ENCODE measurements at places on chromosomes 4 and X.

- no peak for DNase-seq
Observed at GRCh38 chr4:40601641-40602040, 28.0 kb downstream of the RBM47 start.

GRCh38 chr4:100945789-100946188, 401.5 kb downstream of the PPP3CA start:
- DNase-seq, result no peak

DNA sequence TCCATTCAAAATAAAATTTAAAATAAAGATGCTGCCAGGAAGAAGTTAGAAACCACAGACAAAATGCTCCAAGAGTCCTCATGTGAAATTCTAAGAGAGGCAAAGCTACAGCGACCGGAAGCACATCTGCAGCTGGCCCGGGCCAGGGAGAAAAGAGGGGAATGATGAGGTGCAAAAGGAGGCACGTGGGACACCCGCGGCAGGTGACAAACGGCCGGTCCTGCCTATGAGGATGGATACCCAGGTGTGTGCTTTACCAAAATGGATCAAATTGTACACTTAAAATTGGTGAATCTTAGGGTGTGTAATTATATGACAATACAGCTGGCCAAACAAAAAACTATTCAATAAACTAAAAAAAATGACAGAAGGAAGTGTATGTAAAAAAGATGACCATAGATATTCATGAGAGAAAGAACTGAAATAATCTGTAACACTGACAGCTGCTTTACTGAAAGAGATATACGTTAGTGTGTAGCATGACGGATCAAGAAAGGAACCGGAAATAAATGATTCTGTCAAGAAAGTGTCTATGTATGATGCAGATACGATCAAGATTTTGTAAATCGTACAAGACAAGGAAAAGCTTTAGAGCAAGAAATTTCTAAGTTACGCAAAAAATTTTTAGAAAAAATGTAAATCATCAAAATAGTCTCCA, 29.5 kb downstream of the PPP2R3B start:
- DNase-seq, result no peak

GRCh38 chr4:94408549-94409374, 43.0 kb upstream of the PDLIM5 start:
- no peak for DNase-seq

- no peak for DNase-seq
Observed at GRCh38 chr4:16253127-16253960, 27.1 kb upstream of the TAPT1 start.

DNA sequence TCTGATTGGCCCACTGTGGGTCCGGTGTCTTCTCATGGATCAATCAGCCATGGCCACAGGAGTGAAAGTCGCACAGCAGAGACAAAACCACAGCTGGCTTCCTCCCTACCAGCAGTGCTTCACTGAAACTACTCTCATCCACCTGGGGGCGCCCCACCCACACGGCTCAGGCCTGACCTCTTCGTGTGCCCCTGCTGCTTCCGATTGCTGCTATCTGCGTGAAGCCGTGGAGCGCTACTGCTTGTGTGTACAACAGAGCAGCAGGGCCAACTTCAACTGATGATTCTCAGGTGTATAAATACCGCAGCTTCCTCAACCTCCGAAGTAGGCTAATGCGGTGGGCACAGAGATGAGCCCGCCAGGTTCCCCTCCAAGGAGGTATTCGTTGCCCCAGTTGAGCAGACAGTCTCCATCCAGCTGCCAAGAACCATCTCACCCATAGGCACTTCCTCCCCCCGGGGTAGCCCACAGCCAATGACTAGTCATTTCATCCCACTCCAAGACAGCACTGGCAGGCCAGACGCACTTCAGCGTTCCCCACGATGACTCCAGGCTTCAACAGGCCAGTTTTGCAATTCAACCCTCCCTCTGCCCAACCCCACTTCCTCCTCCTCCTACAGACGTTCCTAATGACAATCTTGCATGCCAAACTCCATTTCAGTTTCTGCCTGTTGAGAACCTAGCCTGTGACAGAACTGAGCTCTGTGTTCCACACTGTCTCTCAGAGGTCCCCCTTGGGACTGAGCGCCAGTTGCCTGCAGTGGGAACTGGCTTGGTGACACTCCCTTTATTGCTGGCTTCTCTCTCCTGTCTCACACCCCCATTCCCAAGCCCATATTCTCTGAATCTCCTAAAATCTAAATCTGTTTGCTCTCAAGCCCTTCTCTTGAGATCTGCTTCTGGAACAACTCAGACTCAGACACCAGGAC, 41.3 kb upstream of the ATP6AP2 start:
- no peak for DNase-seq

DNA sequence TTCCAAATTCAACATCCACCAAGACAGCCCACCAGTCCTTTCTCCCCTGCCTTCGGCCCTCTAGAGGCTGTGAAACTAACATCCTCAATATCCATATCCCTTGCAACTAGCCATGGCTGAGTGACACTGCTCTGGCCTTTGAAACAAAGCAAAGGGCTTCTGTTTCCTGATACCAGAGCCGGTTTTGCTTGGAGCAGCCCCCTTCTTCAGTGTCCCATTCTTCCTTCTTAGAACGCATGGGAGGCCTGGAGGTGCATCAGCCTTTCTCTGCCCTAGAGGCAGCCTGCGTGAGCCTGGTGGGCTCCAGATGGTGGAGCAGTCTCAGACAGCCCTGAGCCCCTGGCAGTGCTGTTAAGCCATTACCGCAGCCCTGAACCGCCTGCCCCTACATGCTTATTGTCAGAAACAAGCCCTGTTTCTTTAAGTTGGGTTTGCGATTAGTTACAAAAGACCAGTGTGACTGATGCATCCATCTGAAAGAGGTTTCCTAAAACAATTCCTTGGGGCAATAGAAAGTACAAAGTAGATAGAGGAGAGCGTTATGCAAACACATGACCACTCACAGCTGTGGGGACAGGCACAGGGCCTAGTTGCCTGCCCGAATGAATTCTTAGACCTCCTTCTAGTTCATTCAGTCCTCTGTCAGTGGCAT, 74.1 kb downstream of the EVC start:
- no peak for DNase-seq

- DNase-seq, result peak; percentile 34
Observed at GRCh38 chr4:159048166-159048886, 54.6 kb upstream of the RAPGEF2 start.

DNA sequence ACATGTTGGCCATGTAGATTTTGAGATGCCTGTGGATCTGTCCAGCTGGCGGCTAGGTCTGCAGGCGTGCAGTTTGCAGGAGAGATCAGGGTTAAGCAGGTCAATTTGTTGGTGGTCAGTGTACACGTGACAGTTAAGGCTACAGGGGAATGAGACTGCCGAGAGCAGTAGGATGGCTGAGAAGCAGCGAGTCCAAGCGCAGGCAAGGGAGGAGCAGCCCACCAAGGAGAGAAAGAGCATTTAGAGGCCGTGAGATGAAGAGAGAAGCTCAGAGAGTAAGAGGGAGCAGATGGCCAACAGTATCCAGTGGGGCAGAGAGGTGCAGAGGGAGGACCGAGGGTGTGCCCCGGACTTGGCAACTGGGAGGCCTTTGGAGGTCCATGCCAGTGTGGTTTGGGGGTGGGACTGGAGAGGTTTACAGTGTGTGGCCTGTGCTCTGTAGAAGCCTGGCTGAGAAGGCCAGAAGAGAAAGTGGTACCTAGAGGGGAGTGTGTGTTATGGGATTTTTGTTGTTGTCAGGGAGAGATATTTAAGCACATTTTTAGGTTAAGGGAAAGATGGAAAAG, 18.4 kb downstream of the SNX25 start:
- DNase-seq, result no peak

GRCh38 chr4:76779740-76780459, 118.0 kb downstream of the SOWAHB start:
- DNase-seq, result no peak

- DNase-seq, result no peak
Observed at GRCh38 chr4:122689972-122690371, 42.5 kb upstream of the BBS12 start.

DNA sequence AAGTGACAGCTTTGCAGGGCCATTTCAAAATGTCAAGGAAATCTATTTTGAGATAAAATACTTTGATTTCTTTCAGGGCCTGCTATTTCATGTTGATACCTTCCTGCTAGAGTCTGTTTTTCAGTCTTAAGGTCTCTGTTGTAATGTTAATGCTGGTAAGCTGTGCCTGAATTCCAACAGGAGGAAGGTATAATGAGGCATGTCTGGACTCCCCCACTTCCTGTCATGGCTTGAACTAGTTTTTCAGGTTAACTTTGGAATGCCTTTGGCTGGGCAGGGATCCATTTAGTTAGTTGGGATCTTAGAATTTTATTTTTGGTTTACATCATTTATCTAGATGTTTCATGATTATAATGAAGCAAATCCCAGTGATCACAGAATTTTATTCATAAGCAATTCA, 279.0 kb downstream of the CFAP47 start:
- DNase-seq, result no peak

DNA sequence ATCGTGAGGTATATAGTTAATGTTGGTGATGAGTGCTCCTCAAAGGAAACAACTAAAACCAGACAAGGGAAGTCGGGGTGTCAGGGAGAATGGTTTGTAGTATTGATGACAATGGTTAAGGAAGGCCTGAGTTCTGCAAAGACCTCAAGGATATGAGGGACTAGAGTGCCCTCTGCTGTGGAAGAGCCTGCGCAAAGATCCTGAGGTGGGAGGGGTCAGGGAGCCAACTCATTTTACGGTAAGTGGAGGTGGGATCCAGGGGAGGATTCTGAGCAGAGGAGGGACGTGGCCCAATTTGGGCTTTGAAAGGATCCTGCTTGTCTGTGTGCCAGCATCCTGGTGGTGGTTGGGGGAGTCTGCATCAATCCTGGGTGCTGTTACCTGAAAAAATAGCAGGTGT, 11.3 kb downstream of the UBA1 start:
- no peak for DNase-seq

DNA sequence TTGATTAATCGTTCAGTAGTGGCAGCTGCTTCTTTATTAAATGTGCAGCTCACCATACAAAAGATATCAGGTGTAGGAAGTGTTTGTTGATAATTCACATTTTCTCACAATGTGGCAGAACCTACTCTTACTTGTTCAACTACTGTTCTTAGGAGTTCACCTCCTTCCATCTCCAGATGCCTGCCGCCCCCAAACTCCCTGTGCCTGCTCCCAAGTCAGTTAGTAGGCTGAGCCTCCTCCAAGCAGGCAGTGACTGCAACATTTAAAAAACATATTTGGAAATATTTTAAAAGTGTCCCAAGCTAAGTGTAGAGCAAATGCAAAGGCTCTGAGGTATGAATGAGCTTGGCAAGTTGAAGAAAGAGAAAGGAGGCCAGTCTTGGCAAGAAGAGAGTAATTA, 100.2 kb downstream of the AFF2 start:
- no peak for DNase-seq

DNA sequence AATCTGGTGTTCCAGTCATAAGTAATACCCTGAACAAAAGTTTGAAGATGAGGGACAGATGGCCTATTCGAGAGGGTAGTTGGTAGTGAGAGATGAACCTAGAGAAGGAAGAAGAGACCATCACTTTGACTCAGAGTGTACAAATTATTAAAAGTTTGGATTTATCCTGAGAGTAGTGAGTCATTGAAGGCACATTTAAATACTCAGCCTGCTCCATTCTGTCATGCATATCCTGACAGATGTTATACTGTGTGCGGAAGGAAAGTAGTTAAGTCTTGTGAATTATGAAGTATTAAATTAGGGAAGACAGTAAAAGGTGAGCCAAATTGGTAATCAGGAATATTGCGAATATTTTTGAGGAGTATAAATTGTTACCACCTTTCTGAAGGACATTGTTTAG, 93.1 kb downstream of the KLHL34 start:
- no peak for DNase-seq

DNA sequence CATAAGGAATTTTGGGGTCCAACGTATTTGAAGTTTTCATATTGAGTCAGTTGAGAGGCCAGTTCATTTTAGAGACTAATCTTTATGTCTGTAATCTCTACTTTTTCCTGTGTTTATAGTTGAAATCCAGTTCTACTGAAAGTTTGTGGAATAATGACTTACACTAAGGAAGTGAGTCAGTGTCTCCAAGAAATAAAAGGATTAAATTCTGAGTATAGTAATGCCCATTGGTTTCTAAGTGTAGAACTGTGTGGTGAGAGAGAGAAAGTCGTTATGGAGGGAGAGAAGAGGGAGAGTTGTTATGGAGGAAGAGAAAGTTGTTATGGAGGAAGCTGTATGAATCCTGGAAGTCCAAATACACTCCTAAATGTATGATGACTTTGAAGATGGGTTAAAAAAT, 264.6 kb upstream of the HAND2 start:
- DNase-seq, result no peak

GRCh38 chr4:81052119-81053068, 21.9 kb downstream of the BMP3 start:
- peak; percentile 38 for DNase-seq

DNA sequence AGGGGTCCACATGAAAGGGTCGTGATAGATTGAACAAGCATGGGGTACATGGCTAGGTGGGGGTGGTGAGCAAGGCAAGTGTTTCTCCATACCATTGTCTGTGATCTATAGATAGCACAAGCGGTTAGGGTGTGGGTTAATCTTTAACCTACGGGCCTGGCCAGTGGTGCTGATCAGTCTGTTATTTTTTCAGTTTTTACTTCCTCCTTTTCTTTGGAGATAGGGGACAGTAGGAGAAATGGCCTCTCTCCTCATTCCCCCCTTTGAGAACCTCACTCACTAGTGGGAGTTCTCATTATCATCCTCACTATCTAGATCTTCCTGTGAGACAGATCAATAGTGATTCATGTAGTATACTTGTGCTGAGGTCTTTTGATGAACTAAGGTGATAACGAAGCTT, 16.2 kb upstream of the GPKOW start:
- DNase-seq, result no peak

DNA sequence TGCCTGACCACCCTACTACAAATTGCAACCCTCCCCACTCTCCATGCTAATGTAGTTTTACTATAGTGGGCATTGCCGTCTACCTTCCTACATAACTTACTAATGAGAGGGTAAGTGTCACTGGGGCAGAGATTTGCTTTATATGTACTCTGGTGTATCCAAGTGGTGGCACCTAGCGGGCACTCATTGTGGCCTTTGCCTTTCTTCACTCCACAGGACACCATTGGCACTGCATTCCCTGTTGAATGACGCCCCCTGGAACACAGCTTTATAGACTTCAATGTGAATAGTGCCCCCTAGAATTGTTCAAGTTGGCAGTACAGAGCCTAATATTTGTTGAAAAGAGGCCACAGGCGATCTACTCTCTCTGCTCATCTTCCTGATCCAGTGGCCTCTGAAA, 215.8 kb downstream of the MID1IP1 start:
- no peak for DNase-seq

GRCh38 chrX:116824785-116825184, 362.0 kb upstream of the CT83 start:
- no peak for DNase-seq

- no peak for DNase-seq
Observed at GRCh38 chr4:45408996-45409395, 682.6 kb upstream of the GNPDA2 start.

- DNase-seq, result no peak
Observed at GRCh38 chr4:125539691-125540090, 224.9 kb downstream of the FAT4 start.

GRCh38 chr4:85870298-85871083, 395.5 kb downstream of the ARHGAP24 start:
- DNase-seq, result no peak

Measured in mesothelial cell of epicardium (in vitro differentiated cells).